Cardiac muscle cell (in vitro differentiated cells and primary cell): ENCODE measurements at places on chromosomes 1 and 21.

GRCh38 chr1:160291248-160292220 is 6.6 kb upstream of the PEX19 start:
- peak; percentile 80 for DNase-seq

DNA sequence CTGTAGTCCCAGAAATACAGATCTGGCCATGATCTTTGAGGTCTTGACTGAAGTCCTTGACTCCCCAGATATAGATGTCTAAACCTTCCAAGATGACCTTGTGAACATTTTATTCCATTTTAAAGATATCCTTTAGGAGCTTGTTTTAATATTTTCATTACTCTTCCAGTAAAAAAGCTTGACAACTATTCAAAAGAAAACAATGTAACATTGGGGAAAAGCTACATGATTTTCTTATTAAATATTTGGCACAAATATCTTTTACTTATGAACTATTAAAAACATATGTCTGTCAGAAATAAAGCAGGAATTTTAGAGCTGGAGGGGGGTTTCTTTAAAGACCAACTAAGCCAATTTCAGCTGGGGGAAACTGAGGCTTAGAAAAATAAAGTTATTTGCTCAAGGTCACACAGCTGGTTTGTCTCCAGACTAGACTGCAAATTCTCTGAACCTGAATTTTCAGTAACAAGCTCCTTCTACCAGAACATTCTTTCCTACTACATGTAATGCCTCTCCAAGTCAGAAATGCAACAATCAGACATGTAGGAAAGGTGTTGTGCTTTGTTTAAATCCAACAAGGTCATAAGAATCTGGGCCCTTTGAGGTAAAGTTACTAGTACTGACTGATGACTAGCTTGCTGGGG is 67.0 kb upstream of the PTCH2 start:
- DNase-seq, result no peak

DNA sequence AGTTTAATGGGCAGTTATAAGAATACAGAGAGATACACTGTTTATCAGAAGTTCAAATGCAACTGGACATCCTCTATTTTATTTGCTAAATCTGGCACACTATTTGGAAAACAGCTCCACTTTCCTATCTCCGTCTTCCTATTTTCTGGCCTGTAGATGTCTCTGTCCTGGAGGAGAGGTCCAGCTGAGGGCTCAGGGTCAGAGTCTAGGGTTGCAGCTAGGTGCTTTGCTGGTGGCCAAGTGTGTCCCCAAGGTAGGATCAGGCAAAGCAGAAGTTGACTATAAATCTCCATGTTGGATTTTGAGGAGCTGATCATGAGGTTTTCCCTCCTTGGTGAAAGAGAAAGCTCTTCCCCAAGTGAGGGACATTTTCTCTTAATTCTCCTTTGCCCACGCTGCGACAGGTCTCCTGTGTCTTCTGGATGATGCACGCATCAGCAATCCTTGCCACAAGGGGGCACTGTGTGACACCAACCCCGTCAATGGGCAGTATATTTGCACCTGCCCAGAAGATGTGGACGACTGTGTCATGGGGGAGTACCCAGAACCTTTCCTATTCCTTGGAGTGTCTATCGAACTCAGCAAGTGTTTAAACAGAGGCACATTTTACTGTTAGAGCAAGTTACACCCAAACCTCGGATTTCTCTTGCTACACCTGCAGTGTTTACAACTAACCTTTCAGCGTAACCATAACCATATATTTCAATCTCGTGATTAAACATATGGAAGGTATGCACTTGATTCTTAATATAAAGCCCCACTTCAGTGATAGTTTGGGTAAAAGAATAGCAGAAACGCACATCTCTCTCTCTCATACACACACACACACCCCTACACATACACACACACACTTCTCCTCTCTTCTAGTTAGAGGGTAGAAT is 10.2 kb downstream of the ADAM30 start:
- peak; percentile 59 for DNase-seq

GRCh38 chr21:34196996-34197395 is 123.6 kb downstream of the MRPS6 start:
- DNase-seq, result no peak
